Right renal pelvis (tissue), 4 donors: ENCODE measurements at places on chromosomes 5 and 9.

- DNase-seq: no peak
Measured at GRCh38 chr5:110878115-110878514, 139.3 kb downstream of the SLC25A46 start.

GRCh38 chr5:98275980-98276379 is 497.5 kb upstream of the RGMB start:
- DNase-seq: no peak

GRCh38 chr9:77156646-77157371 is 20.5 kb upstream of the VPS13A start:
- no peak for DNase-seq

- DNase-seq: no peak
Measured at GRCh38 chr9:114030364-114030763, 47.7 kb downstream of the AMBP start.

GRCh38 chr5:53261245-53261644 is 151.7 kb upstream of the MOCS2 start:
- DNase-seq: no peak

DNA sequence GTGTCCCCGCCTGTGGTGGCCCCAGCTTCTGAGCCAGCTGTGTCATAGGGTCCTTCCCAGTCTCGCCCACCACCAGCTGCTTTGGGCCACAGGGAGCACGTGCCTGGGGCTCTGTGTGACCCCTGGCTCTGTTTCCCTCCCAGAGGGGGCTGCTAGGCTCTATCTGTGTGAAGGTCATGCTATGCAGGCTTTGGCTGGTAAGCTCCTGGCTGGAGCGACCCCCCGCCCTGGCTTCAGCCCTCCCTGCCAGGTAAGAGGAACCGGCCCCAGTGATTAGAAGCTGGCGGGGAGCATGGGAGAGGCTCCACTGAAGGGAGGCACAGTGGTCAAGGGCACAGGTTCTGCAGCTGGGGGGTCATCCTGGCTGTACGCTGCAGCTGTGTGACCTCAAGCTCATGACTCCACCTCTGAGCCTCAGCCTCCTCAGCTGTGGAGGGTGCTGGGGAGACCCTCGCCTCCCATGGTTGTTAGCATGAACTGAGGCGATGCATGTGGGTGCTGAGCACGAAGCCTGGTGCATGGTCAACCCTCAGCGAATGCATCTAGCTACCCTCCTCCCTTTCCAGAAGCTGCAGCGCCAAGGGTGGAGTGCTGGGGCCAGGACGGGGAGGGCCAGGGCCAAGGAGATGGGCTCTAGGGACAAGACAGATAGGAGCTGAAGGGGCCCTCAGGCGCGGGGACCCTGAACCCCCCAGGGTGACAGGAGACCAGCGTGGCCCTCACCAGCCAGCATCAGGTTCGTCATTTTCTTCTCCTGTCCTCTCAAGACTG is 163.8 kb upstream of the MVB12B start:
- no peak for DNase-seq

DNA sequence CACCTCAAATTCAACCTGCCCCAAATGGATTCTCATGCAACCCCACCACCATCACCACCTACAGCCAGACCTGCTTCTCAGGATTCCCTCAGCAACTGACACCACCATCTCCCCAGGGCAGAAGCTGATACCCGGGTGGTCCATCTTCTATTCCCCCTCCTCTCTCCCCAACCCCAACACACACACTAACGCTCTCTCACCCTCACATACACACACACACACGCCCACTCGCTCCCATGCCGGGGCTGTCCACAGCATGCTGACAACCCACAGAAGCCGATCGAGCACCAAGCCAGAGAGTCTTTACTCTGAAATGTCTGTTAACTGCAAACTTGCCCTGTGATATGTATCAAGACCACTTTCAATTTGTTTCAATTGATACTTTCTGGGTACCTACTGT is 28.4 kb downstream of the B4GALT1 start:
- no peak for DNase-seq

GRCh38 chr9:133023117-133023890 is 7.5 kb upstream of the GTF3C5 start:
- DNase-seq: no peak

DNA sequence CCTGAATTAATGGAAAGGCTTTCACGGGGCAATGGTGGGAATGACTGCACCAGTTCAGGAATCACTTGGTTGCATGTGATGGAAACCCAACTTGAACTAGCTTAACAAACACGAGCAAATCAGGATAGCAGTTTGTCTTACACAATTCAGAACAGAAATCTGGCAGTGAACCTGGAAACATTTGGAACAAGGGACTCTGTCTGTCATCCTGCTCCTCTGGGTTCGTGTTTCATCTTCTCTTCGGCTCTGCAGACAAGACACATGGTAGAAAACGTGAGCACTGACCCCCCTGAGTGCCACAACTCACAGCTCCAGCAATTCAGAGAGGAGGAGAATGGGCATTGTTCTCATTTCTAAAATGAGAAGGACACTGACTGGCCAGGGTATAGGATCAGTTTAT is 218.1 kb upstream of the NREP start:
- no peak for DNase-seq

DNA sequence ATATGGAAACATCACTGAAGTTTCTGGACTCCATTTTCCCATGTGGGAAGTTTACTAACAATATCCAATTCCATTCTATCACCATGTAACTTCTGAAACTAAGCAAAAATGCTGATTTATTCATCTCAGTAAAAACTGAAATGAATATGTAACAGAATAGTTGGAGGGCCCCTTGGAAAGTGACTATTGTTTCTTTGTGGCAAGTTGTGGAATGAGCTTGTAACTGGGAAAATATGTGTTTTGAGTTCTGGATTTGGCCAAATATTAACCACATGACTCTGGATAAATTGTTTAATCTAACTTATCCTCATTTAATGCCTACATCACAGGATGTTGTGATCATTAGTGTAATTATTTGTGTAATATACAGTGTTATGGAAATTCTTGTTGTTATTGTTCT is 619.3 kb downstream of the TLE4 start:
- no peak for DNase-seq

DNA sequence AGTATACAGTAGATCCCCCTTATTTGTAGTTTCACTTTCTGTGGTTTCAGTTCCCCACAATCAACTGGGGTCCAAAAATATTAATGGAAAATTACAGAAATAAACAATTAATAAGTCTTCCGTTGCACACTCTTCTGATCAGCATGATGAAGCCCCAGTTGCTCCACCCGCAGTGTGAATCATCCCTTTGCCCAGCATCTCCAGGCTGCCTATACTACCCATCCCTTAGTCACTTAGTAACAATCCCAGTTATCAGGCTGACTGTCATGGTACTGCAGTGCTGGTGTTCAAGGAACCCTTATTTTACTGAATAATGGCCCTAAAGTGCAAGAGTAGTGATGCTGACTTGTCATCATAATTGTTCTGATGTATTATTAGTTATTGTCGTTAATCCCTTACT is 28.9 kb downstream of the SHC3 start:
- DNase-seq: no peak

DNA sequence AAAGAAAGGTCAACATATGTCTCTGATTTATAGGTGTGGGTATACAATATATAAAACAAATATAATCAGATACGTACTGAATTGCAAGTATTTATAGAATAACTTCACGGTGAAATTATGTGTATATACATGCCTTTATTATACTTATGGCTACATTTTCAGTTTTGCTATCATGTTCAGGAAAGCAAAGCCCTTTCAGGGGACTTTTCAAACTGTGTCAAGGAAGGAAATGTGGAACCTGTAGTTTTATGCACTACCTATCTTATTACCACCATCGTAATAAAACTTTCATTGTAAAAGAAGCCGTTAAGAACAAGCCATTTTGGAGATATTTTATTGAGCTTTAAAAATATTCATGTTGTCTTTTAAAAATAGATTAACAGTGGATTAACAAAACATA is 257.2 kb downstream of the PJA2 start:
- DNase-seq: no peak

- DNase-seq: no peak
Measured at GRCh38 chr9:117744856-117745389, 40.7 kb downstream of the TLR4 start.

DNA sequence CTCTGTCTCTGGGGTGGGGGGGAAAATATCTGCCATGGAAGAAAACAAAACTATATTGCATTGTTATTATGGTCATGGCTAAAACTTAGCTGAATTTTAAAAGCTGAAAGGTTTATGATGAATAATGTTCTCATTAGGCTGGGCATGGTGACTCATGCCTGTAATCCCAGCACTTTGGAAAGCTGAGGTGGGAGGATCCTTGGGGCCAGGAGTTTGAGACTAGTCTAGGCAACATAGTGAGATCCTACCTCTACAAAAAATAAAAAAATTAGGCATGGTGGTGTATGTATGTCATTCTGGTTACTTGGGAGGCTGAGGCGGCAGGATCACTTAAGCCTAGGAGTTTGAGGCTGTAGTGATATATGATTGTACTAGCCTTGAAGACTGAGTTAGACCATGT is 44.5 kb downstream of the IPO11 start:
- DNase-seq: no peak

DNA sequence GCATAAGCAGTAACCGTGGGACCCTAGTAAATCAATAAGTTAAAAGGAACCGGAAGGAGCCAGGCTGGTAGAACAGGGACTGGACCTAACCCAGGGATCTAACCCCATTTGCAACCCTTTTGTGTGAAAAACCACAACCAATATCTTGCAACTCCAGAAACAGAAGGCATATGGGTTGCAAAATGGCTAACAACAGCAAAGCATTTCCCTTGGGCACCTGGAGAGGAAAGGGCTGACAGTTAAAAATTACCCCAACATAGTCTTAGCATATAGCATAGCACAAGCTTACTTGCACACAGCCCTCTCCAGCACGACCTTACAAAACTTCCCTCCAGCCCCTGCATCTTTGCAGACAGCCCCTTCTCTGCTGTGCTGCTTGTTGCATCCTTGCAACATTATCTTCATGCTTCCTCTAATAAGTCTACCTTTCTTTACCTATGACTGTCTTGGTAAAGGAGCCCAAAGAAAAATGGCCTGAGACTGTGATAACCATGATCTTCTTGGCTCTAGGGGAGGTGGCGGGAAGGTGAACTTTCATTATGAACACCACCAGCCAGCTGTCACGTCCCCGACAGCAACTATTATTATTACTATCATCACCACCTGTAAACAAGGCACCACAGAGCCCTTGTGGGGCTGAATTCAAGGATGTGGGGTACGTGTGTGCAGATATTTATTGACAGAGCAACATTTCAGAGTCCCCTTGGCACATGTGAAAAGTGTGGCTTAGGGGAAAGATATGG is 49.8 kb downstream of the PRRC1 start:
- no peak for DNase-seq

- DNase-seq: no peak
Measured at GRCh38 chr5:147918101-147918685, 11.9 kb upstream of the C5orf46 start.

- DNase-seq: no peak
Measured at GRCh38 chr5:127441799-127442484, 75.5 kb upstream of the PRRC1 start.

DNA sequence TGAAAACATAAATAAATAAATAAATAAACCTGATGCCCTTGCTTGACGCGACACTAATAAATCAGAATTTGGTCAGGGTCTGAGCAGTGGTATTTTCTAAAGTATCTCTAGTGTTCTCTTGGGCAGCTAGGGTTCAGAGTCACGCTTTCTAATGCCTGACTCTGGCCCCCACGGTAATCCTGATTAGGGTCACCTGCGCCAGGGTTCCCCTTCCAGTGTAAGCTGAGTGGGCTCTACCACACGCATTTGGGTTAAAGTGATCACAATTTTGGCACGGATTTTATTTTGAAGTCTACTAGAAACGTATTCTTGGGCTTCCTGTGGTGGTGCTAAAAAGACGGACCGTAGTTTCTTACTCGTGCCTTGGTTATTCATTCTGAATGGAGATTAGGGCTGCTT is 651 bp downstream of the TTC1 start:
- no peak for DNase-seq

DNA sequence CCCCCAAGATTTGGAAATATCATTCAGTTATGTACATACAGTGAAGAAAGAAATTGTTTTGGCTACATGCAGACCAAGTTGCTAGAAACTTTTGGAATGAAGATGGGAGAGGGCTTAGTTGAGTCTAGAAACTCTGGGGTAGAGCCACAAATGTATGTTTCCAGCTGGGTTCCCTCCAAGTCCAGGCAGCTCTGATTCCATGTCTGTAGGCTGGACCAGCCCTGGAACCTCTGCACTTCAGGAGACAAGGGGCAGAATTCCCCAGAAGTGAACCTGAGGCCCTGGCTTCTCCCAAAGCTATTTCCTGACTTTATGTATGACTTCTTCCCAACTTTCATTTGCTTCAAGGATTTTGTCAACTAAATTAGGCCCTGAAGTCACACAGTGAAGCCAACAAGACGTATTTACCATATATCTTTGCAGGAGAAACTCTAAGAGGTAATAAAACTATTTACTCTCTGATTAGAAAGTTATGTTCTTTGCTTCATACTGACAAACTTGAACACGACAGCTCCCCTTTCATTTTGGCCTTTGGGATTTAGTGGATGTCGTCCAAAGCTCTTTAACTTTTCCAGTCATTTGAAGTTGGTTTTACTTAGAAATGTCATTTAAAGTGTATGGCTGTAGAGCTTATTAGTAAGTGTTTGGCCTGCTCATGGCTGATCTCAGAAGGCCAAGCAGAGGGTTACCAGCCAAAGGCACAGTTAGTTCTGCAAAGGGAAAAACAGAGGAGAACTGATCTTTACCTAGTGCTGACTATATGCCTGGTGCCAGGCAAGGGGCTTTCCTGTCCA is 152.0 kb upstream of the SLC28A3 start:
- DNase-seq: no peak

DNA sequence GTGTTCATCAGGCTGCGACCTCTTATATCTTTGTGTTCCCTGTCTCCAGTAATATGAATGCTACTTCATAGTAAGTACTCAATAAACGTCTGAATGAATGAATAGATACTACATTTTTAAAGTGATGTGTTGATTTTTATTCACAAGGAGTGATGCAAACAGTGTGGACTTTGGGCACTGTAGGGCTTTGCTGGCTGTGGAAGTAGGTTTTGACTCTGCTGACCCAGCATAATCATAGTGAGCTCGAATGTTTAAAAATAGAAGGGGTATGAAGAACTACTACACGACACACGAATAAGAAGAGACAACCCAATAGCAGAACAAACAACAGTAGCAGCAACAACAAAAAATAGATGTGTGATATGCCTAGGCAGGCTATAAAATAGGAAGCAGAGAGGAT is 147.4 kb downstream of the SH3GL2 start:
- DNase-seq: no peak

GRCh38 chr5:136031711-136032110 is 2.9 kb downstream of the TGFBI start:
- no peak for DNase-seq

DNA sequence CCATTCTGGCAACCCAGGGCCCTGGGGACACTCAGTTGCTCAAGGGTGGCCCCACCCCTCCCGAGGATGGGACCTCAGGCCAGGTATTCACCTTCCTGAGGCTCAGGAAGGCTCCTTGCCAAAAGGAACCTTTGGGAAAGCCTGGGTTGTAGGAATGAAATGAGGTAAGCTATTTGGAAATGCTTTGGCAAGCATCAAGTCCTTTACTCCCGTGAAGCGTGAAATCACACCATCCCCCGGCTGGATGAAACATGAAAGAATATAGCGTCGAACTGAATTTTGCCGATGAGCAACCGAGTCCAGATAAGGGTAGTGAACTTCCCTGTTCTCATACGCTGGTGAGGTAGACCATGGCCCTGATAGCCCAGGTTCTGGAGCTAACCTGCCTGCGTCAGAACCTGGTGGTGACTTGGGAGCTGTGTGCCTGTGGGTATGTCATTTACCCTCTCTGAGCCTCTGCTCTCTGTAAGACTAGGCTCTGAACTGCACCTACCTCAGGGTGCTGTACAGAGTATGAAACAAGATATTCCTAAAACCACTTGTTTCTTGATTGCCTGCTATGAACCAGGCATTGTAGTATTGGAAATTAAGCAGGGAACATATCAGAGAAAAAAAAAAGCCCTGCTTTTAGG is 105.3 kb upstream of the BOD1 start:
- DNase-seq: no peak
